Fibroblast of pulmonary artery (primary cell): ENCODE measurements at places on chromosomes 11 and 22.
A peak's percentile ranks its signal among the peaks of the same experiment; 100 is the strongest.

GRCh38 chr11:117914991-117915618 is 14.1 kb downstream of the TMPRSS13 start:
- no peak for DNase-seq

- DNase-seq: no peak
Measured at GRCh38 chr11:60866911-60867870, at the start of gene ZP1. ZP1 (plus strand) TSS chr11:60867542; CDS start chr11:60867562, 20 bp downstream.

- peak; percentile 60 for DNase-seq
Measured at GRCh38 chr11:109371444-109372176, 50.4 kb upstream of the C11orf87 start.

DNA sequence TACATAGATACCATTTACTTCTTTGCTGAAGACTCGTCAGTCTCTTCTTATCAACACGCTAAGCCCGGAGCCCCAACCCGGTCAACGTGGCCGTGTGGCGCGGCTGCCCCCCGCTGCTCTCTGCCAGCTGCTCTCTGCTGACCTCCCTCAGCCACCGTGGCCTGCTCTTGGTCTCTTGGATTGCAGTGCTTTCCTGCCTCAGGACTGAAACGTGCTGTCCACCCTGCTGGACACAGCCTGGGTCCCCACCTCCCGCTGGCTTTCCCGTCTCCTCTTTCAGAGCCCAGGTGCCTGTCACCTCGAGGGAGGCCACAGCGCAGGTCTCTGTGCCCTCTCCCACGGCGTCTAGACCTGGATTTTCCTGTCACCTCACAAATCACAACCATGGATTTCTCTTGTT is 388.1 kb upstream of the B3GAT1 start:
- DNase-seq: no peak

GRCh38 chr11:18720091-18720807 is 5.7 kb downstream of the IGSF22 start:
- DNase-seq: no peak

DNA sequence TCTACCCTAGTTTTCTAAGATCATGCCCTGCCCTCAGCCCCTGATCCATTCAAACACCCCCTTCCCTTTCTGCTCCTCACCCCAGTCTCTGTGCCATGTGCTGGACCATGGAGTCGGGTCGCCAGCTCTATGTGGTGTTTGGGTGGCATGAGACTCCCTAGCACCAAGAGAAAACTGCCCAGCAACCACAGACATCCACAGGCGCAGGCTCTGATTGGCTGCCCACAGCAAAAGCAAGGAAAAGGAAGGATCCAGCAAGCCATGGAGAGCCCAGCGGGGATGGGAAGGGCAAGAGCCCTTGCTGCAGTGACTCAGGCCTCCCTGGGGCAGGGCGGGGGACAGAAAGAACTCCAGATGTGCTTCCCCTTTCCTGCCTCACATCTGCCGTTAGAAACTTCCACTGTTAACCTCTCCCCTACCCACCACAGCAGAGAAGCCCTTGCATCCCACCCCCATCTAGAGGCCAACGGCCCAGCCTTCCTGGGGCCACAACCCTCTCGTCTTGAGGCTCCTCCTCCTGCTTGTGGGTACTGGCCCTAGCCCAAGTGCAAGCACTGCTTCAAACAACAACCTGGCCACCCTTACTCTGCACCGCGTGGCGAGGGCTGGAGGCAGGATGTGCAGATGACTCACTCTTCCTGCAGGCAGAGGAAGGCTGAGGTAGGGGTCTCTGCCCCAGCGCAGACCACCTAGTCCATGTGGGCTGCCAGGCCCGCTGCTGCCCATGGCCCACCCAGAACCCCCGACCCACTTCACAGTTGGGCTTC is 9.7 kb upstream of the AHNAK start:
- DNase-seq: peak; percentile 94

DNA sequence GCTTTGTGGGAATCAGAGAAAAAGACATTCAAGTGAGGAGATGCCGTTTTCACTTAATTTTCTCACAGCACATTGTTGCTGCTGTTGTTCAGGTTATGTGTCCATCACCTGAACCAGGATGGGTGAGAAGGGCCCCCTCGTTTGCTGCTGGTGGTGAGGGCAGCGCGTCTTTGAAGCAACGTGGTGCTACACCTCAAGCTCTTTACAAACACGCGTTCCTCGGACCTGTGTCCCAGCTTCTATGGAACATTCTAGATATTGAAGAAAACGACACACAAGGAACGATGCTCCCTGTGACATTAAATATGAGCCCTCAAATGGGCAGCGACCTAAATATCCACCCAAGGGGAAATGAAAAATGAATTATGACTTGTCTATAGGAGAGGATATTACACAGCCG is 418.6 kb downstream of the MN1 start:
- DNase-seq: no peak

GRCh38 chr22:44301039-44301438 is 11.7 kb downstream of the SHISAL1 start:
- no peak for DNase-seq

DNA sequence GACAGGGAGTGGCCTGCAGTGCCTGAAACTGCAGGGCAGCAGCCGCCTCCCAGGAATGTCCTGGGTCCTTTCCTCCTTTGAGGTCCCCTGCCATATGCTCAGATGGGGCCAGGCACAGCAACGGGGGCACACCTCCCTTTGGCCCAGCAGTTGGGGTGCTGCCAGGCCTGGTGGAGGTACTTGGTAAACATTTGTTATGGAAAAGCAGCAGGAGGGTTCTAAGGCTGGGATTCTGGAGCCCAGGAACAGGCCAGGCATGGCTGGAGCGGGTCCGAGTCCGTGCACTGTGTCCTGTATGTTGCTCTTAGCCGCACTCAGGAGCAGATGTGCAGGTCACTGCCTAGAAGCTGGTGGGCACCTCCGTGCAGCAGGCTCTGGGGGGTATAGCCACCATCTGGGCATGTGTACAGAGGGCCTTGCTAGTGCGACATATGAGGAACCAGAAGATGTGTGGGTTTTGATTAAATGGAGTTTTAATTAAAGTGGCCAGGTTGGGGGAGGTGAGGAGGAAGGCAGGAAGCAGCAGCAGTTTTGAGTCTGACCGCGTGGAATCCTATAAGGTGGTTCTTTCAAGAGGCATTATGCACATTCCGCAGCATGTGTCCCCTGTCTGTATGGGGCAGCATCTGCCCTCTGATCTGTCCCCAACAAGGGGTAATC is 1.5 kb downstream of the ADORA2A start:
- no peak for DNase-seq

- DNase-seq: no peak
Measured at GRCh38 chr11:62145261-62145871, 21.6 kb downstream of the INCENP start.

- DNase-seq: no peak
Measured at GRCh38 chr22:24518771-24519485, 23.8 kb downstream of the UPB1 start.

GRCh38 chr22:45550416-45550815 is 47.7 kb downstream of the FBLN1 start:
- no peak for DNase-seq

DNA sequence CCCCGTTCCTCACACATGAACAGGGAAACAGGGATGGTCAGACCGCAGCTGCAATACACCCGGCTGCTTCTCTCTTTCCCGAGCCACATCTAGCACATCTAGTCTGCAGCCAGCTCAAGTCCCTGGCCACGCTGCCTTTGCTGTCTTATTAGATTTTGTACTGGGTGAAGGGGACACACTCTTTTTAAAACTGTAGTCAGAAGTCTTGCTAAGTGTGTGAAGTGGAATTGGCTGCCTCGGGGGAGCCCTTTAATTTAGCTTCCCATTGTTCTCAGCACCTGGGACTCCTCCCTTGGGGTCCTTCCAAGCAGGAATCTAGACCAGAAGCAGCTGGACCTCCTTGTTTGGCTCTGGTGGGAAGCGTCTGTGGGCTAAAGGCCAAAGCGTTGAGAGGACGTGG is 420.0 kb downstream of the CTTN start:
- no peak for DNase-seq

GRCh38 chr22:35443790-35444684 is 44.1 kb downstream of the MCM5 start:
- DNase-seq: no peak

- DNase-seq: no peak
Measured at GRCh38 chr11:15758857-15759465, 597.4 kb downstream of the SOX6 start.

DNA sequence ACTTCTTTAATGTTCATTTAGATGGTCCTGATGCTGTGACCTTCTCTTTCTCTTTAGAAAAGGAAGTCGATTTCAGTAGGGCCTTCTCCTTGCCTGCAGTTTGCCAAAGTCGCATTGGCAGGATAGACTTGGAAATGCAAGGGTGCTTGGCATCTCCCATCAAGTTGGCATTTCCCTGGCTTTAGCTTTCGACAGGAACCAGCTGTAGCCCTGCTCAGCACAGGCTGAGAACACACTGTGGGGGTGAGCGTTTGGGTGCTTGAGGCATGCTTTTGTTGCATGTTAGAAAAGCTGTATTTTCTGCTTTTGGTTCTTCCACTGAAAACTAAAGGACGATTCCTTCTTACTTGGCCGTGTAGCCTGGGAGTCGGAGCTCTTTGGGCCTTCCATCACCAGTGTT is 37.7 kb downstream of the LDLRAD3 start:
- DNase-seq: peak; percentile 47

GRCh38 chr11:6926208-6927029 is at the start of gene ZNF215:
ZNF215 (plus strand) TSS chr11:6926426; CDS start chr11:6932273, 5,847 bp downstream.
- DNase-seq: peak; percentile 90

DNA sequence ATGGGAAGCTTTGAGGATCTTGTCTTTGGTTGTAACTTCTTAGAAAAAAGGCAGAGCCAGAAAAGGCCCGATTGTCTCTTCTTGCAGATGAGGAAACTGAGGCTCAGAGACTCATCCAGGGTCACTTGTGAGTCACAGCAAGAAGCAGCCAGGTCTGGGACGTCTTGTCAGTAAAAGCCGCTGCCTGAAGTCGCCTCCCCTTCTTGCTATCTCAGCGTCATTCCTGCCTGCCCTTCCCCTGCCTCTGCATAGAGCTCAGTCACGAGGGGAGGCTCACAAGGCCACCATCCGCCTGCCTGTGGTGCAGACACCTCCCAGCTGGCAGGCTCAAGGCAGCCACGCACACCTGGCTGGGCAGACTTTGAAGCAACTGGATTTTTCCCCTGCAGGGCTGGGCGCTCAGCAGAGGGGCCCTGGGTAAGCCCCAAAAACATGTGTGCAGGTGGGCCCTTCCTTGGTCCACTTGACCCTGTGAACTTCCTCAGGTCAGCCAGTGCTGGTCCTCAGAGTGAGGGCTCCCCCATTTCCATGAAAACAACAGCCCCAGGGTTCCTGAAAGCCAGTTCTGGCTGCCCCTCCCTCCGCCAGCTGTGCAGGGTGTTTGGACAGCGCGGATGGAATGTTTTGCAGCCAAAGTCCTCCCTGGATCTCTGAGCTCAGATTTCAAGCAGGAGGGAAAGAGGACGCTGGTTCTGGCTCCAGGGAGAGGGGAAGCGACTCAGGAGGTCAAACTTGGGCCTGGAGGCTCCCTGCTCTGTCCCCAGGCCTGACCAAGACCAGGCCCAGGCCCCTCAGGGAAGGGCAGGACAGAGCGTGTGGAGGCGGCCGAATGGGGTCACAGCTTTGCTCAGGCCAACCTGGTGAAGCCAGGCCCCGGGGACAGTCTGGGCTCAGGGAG is 6.0 kb upstream of the RAB3IL1 start:
- DNase-seq: peak; percentile 84

DNA sequence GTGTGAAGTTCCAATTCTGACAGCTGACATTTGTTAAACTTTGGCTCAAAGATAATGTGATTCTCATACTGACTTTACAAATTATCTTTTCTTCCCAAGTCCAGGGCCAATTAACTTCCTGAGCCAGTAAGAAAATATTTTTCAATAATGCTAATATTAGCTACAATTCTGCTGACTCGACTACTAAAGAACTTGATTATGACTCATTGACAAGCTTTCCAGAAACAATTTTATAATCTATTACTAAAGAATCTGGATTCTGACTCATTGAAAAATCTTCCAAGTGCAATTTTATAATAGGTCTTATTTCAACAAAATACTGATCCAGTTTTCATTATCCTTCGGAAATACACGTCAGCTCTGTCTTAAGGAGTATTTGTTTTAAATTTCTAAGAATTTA is 12.9 kb upstream of the XKR3 start:
- DNase-seq: no peak

GRCh38 chr22:48736593-48737460 is 1090.8 kb downstream of the BRD1 start:
- DNase-seq: no peak

DNA sequence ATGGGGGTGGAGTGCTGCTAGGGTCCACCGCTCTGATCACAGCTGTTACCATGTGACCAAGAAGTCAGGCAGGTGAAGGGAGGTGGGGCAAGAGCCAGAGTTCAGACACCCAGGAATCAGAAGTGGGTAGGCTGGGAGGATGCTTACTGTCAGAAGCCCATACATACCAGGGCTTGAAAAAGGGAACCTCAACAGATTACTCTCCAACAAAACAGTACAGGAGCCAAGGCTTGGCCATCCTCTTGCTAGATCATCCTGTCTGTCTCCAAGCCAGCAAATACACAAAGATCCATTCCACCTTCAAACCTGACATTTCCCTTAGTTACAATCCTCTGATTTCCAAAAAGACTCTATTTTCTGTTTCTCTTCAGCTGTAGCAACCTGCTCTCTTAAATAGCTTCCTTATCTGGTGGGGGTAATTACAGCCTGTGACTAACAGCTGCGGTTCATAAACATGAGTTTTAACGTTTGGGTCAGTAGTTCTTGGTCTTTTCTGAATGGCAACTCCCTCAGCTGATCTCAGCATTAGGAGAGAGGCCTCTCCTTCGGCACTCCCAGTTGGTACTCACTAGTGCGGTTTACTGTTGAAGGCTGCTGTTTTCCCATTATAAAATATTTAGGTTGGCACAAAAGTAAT is 31.1 kb upstream of the WT1 start:
- peak; percentile 68 for DNase-seq

- DNase-seq: no peak
Measured at GRCh38 chr22:42399315-42400271, 32.6 kb downstream of the NFAM1 start.

- no peak for DNase-seq
Measured at GRCh38 chr11:132803436-132803835, 728.9 kb downstream of the OPCML start.
